ENCODE measurements at places on chromosomes 16 and 17. TPM values are rescaled to one million over a fixed set of nuclear protein-coding genes. Genes with fewer than 3 reads are reported as not detected.

The ATP2C2 gene
- total RNA-seq: 0.14 TPM

The NHLRC4 gene
- 0.21 TPM for total RNA-seq

The KRT40 gene
- not detected for total RNA-seq

The ZP2 gene
- total RNA-seq: not detected

The HS3ST4 gene
- not detected for total RNA-seq

The ZG16B gene
- total RNA-seq: 0.46 TPM

The HS3ST2 gene
- 0.04 TPM for total RNA-seq

The NOXO1 gene
- total RNA-seq: 0.29 TPM

The TERB1 gene
- not detected for total RNA-seq

The GP1BA gene
- total RNA-seq: not detected
